ENCODE measurements at places on chromosomes 6 and 20.

GRCh38 chr6:144528743-144529425 lies 243.7 kb downstream of the UTRN start:
- no peak for DNase-seq

- peak; percentile 59 for DNase-seq
These were observed 7.6 kb downstream of the TREM1 start for GRCh38 chr6:41278699-41279405.

- no peak for DNase-seq
These were observed 621.6 kb downstream of the KIF16B start for GRCh38 chr20:15951658-15952057.

DNA sequence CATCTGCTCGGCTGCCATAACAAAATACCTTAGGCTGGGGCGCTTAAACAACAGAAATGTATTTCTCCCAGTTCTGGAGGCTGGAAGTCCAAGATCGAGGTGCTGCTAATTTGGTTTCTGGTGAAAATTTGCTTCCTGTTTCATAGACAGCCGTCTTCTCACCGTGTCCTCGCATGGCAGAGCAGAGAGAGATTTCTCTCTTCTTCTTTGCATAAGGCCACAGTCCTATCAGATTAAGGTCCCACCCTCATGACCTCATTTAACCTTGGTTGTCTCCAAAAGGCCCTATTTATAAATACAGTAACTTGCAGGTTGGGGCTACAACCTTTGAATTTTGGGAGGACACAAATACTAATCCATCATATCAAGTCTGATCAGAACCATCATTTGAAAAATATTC lies 544.3 kb downstream of the KIF16B start:
- no peak for DNase-seq
